CD4-positive, alpha-beta T cell treated with Interleukin-10 for 1 hour (primary cell): ENCODE measurements at places on chromosomes 11 and 22.

GRCh38 chr11:133134314-133135173 lies 397.8 kb downstream of the OPCML start:
- DNase-seq, result peak; percentile 23

- DNase-seq, result no peak
Observed at GRCh38 chr11:103907548-103908455, 128.6 kb upstream of the DDI1 start.

DNA sequence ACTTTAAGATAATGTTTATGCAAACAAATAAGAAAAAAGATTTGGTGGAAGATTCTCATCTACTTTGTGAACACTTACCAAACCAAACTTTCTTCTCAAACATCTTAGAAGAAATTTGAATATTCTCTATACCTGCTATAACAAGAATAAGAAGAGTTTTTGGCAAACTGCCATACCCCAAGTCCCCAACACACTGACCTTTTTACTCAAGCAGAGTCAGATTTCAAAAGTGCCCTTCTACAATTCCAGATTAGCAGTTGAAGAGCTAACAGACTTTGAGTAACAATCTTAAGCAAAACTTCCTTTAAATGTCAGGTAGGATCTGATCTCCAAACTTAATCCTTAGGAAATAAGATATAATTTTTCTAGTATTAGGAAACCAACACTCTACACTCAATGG lies 33.9 kb downstream of the TSG101 start:
- no peak for DNase-seq

DNA sequence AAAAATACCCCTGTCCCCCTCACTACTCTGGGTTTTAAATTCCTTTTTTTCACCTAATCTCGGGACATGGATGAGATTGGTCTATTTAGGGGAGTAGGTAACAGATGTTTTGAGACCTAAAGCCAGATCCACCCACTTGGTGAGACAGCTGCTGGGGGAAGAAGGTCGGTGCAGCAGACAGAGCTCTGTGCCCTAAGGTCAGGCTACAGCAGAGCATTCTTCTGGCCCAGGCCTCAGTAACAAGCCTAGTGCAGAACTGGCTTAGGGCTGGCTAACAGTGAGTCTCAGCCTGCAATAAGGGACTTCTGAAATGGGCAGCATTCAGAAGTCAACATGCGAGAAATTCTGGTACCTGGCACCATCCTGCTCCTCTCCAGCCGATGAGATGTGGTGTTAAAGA lies 444.9 kb upstream of the KIRREL3 start:
- no peak for DNase-seq

- DNase-seq, result no peak
Observed at GRCh38 chr11:31387379-31387778, 17.7 kb downstream of the DNAJC24 start.

GRCh38 chr22:32308934-32309333 lies 48.7 kb upstream of the RFPL3 start:
- DNase-seq, result no peak

DNA sequence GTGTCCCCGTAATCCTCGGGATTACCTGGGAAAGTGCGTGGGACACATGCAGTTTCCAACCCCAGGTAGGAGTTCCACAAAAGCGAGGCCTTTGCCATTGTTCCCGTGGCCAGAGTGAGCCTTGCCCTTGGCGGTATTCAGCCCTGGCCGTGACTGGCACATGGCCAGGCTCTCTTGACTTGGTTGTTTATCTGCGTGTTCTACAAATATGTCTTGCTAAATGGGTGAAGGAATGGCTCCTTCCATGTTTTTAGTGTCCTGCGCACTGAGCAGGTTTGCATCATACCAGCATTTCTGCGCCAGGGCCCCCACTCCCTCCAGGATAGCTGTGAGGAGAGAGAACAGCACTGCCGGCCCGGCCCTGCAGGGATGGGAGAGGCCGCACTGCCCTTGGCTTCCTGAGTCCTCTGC lies 20.0 kb downstream of the POLR3H start:
- no peak for DNase-seq
